Stimulated activated CD4-positive, alpha-beta T cell treated with anti-CD3 and anti-CD28 coated beads, Interleukin-1b, Interleukin-23, amount 100 ng/mL, for 1 hour (primary cell): ENCODE measurements at places on chromosomes 12 and 14.

DNA sequence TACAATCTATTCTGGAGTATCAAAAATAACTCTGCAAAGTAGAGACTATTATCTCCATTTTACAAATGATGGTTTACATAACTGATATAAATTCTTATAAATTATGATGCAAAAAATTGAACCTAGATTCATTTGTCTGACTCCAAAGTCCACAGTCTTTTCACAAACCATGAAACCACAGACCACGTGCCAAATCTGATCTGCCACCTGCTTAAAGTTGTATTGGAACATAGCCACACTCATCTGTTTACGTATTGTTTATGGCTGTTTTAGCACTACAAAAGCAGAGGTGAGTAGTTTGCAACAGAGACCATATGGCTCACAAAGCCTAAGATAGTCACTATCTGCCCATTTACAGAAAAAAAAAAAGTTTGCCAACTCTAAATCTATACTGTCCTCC is 105.3 kb downstream of the KCNH5 start:
- no peak for DNase-seq

- DNase-seq = no peak
Measured at GRCh38 chr12:131869871-131870418, 24.5 kb upstream of the ULK1 start.

- no peak for DNase-seq
Measured at GRCh38 chr14:87230726-87231125, 762.3 kb downstream of the GALC start.

GRCh38 chr12:95481072-95481471 is 7.1 kb downstream of the METAP2 start:
- no peak for DNase-seq

GRCh38 chr12:91841822-91842221 is 303.8 kb downstream of the BTG1 start:
- DNase-seq = no peak

- DNase-seq = no peak
Measured at GRCh38 chr14:24110060-24110459, 4.5 kb upstream of the DCAF11 start.

DNA sequence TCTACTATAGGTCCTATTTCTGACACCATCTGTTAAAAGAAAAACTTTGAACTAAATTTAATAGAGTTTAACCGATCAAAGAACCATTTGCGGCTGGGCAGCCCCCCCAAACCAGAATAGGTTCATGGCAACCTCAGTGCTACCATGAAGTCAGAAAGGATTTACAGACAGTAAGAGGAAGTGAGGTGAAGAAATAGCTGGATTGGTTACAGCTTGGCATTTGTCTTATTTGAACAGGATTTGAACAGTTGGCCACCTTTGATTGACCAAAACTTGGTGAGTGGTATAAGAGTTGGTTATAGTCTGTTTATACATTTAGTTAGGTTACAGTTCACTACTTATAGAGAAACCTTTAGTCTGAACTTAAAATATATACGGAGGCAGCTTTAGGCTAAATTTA is 88.9 kb downstream of the TXNDC16 start:
- DNase-seq = no peak

DNA sequence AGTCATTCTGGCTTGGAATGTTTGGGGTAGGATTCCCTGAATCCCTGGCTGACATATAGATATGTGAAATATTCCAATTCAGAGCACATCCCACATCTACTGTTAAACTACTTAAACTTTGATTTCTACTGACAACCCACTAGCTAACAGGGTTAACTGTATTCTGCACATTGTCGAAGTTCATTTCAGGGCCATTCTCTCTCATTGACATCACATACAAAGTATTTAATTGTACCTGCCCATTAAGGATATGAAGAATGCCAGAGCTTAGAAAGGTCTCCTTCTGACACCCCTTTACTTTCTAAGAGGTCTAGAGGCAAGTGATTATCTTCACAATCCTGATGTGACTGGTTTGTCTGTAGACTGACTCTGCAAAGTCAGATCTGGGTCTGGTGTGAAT is 2.8 kb upstream of the DCN start:
- no peak for DNase-seq
